ENCODE measurements at places on chromosomes 1 and 21. TPM values are rescaled to one million over a fixed set of nuclear protein-coding genes. Genes with fewer than 3 reads are reported as not detected.

Gene TDRD10
- not detected for total RNA-seq

Gene PRRX1
- total RNA-seq: not detected

Gene PTGS2
- 4.5 TPM for total RNA-seq

Gene GCSAML
- not detected for total RNA-seq

Gene HMGCS2
- total RNA-seq: not detected

Gene GNAT2
- total RNA-seq: not detected

Gene NLRP3
- total RNA-seq: not detected

Gene ARHGAP29
- 15.4 TPM for total RNA-seq

Gene S100A2
- total RNA-seq: 28.6 TPM

Gene TRIM62
- total RNA-seq: 2.1 TPM

Gene FABP3
- not detected for total RNA-seq

Gene IL19
- not detected for total RNA-seq

Gene CD1E
- total RNA-seq: not detected

Gene HCN3
- 6.6 TPM for total RNA-seq

Gene FCRL5
- not detected for total RNA-seq

Measured in A549 treated with ZK216348 at 1 μM for 4 hours (cell line).